ENCODE measurements at places on chromosomes 1 and 21.

- DNase-seq = no peak
These were observed 44.0 kb downstream of the MATN1 start for GRCh38 chr1:30679201-30679975.

GRCh38 chr1:183806125-183806524, 1.2 kb downstream of the RGL1 start:
- DNase-seq = no peak

DNA sequence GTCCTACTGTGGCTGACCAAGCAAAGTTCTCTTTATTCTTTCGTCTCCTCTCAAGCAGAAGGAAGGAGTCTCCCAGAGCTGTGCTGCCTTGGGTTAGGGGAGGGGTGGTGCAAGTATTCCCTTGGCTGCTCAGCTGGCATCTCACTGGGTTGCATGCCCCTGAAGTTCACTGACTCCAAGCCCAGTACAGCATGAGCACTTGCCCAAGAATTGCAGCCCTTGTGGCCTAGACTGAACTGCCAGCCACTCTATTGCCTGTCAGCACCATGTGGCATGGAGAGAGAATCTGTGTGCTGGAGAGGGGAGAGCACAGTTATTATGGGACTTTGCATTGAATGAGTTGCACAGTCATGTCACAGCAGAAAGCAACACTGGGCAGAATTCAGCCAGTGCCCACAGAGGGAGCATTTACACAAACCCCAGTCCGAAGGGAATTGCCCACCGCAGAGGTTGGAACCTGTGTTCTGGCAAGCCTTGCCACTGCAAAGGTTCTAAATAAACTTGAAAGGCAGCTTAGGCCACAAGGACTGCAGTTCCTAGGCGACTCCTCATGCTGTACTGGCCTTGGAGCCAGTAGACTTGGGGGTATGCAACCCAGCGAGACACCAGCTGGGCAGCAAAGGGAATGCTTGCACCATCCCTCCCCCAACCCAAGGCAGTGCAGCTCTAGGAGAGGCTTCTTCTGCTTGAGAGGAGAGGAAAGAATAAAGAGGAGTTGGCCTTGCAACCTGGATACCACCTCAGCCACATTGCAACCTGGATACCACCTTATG, 28.8 kb downstream of the DR1 start:
- no peak for DNase-seq

DNA sequence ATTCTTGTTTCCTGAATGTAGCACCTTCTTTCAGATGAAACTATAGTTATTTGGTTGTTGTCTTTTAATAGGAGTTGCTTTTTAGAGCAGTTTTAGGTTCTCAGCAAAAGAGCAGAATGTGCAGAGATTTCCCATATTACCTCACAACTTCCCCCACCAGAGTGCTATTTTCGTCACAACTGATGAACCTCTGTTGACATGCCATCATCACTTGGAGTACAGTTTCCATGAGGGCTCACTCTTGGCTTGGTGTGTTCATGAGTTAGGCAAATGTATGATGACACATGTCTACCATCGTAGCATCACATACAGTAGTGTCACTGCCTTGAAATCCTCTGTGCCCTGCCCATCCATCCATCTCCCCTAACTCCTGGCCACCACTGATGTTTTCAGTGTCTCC, 3.7 kb downstream of the IBA57 start:
- no peak for DNase-seq

GRCh38 chr1:54607821-54608565, 15.3 kb downstream of the FAM151A start:
- no peak for DNase-seq

DNA sequence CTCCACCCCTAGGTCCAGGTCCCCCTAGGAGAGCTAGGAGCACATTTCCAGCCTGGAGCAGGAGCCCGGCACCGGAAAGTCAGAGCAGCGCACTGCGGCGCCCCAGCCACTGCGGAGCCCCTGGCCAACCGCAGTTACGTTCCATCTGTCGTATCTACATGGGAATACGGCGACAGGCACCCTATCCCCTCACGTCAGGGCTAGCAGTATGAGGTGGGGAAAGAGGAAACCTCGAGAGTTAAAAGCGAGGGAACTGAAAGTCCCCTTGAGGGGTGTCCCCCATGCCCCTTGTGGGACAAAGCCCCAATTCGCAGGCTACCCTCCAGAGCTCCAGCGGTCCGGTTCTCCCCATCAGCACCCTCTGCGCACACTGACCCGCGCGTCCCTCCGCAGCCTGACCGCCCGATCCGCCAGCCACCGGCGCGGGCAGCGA, 995 bp downstream of the COLGALT2 start:
- DNase-seq = no peak

DNA sequence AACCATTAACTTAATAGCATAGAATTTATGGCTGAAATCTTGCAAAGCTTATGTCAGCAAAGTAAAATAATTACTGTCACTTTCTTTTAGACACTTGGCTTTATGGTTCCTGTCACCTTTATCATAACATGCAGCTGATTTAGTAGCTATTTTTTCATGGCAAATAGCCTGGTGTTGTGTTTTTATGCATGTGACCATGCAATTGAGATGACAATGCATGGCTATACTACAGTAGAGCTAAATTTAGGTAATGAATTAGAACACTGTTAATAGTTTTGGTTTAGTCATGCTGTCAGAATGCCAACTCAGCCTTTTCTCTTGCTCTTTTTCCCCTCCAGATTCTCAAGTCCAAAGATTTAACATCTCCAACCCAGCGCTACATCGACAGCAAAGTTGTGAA, 88.6 kb downstream of the TGFB2 start:
- no peak for DNase-seq

- no peak for DNase-seq
These were observed 123.7 kb downstream of the SMYD2 start for GRCh38 chr1:214404571-214405213.

- DNase-seq = no peak
These were observed 20.9 kb downstream of the DPH5 start for GRCh38 chr1:101004670-101005069.

DNA sequence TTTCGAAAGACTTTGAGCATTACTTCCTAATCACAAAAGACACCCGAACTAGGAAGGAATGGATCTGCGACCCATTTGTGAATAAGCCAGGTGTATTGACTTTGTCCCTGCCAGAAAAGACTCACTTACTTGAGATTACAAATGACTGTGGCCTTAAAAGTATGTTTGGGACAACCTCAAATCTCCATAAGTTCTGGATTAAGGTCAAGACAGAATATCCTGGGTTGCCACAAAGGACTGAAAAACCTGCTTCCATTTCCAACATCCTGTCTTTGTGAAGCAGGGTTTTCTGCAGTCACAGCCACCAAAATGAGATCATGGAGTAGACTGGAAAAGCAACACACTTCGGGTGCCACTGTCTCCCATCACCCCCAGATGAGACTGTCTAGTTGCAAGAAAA, 537.4 kb upstream of the ZRANB2 start:
- no peak for DNase-seq

DNA sequence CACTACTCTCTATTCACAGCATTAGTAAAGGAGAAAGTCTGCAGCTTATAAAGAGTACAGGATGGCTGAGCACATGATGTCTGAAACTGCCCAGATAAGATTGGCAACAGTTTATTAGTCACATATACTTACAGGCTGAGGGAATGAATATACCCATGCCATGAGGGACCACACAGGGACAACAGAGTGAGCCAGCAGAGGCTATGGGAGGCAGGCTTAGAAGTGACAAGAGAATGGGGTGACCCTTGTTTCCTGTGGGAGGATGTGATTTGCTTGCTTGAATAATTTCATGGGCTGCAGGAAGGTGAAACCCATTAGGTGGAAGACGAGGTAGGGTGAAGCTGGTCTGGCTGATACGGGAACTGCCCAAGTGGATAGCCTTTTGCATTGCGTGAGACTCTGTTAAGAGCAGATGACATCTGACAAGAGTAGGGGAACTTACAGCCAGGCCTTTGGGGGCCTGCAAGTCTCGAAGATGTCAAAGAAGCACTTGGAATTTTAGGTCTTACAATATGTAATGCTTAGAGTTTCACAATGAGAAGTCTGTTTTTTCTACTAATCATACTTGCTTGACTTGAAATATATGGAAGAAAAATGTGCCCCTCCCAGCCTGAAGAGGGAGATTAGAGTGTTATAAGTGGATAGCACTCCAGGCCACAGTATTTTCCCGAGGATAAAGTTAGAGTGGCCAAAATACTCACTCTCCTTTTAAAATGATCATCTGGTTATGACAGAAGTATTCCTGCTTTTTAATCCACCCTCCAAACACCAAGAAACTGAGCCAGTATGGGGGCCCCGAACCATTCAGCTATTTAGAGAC, 34.6 kb upstream of the TNFSF4 start:
- DNase-seq = no peak

DNA sequence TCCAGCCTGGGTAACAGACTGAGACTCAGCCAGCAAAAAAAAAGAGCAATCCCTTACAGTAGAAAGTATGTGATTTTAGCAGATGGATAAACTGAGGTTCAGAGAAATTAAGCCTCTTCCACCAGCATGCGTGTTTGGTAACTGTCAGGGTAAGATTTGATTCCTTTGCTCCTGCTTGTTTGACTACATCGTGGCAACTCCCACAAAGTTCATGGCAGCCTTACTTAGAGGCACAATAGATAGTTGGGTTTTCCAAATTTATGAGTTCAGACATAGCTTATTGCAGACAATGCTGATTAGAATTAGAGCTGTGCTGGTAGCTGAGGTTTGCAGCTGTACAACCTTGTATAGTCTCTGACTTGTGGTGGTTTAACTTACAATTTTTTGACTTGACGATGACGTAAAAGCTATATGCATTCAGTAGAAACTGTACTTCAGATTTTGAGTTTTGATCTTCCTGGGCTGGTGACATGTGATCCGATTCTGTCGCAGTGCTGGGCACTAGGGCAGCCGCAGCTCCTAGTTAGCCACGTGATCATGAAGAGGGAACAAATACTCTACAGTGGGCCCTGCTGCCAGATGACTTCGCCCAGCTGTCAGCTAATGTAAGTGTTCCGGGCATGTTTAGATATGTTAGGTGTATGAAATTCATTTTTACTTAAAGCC, 167.8 kb downstream of the DHRS3 start:
- DNase-seq = no peak

DNA sequence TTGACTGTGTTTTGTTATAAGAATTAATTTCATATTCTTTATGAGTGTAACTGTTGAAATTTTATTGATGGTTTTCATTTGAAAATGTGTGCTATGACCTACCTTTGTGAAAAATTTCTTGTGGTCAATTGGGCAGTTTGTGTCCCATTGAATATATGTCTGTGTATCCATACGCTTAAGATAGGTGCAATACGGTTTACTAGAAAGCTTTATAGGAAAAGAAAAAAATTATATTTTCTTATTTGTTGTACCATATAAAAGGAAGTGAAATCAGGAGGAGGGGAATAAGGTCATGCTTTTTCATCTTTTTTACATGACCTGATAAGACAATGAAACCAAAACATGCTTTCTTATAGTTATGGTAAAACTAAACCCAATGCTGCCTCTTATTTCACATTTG, 807.7 kb downstream of the USP25 start:
- no peak for DNase-seq

DNA sequence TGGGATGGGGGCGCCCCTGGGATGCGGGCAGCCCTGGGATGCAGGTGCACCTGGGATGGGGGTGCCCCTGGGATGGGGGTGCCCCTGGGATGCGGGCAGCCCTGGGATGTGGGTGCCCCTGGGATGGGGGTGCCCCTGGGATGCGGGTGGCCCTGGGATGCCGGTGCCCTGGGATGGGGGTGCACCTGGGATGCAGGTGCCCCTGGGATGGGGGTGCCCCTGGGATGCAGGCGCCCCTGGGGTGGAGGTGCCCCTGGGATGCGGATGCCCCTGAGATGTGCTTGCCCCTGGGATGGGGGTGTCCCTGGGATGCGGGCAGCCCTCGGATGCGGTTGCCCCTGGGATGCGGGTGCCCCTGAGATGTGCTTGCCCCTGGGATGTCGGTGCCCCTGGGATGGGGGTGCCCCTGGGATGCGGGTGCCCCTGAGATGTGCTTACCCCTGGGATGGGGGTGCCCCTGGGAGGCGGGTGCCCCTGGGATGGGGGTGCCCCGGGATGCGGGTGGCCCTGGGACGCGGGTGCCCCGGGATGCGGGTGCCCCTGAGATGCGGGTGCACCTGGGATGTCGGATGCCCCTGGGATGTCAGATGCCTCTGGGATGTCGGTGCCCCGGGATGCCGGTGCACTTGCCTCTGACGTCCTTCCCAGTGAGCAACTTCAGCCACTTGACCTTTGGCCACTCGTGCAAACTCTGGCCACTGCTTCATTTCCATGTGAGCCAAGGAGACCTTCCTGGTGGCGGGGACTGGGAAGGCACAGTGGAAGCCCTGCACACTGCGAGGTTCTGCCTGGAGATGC, 37.3 kb upstream of the SLC19A1 start:
- DNase-seq = no peak

GRCh38 chr1:23568608-23569383, 9.5 kb upstream of the ID3 start:
- no peak for DNase-seq

- DNase-seq = no peak
These were observed 175.7 kb downstream of the ST6GALNAC3 start for GRCh38 chr1:76250271-76250670.

- no peak for DNase-seq
These were observed 123.8 kb upstream of the IVNS1ABP start for GRCh38 chr1:185440877-185441276.

GRCh38 chr21:33767236-33767635, 124.9 kb downstream of the ITSN1 start:
- no peak for DNase-seq

- no peak for DNase-seq
These were observed 71.7 kb downstream of the JAK1 start for GRCh38 chr1:64894438-64895196.

GRCh38 chr1:119647734-119648619, at the start of gene ZNF697:
Gene ZNF697, minus strand, starts transcription at chr1:119648266. Its CDS starts 22,166 bp downstream, at chr1:119626100.
- no peak for DNase-seq

DNA sequence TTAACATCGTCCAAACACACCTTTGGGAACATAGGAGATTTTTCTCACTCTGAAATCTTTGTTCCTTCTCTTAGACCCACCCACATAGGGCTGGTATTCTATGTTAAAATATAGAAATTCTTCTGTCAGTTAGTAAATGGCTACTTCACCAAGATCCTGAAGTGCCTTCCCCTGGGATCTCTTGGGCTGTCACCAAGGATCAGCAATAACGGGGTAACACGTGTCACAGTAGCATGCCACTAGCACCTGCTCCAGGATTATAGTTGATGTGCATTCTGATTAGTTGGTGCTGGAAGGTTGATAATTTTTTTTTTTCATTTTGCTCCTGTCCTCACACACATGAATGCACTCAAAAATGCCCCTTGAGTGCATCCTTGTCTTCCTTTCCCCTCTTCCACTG, 298.7 kb downstream of the NTNG1 start:
- DNase-seq = no peak

- DNase-seq = peak; percentile 28
These were observed 54.7 kb upstream of the ABCG1 start for GRCh38 chr21:42164064-42164789.

DNA sequence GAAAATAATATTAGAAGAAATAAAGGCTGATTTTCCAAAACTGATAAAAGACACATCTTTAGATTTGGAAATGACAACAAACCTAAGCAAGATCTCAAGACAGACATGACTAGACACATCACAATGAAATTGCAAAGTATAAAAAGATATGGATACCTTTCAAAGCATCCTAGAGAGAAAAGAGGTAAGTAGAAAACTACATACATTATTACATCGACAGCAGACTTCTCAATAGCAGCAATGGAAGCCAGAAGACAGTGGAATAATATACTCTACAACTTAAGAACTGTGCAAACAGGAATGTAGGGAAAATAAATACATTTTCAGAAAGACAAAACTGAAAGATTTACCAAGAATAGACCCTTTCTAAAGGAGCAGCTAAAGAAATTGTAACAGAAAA, 50.2 kb downstream of the DENND1B start:
- DNase-seq = no peak

GRCh38 chr1:10033359-10033845, 644 bp downstream of the UBE4B start:
- DNase-seq = no peak

- no peak for DNase-seq
These were observed 25.8 kb downstream of the PRDM2 start for GRCh38 chr1:13725714-13726175.

All from stimulated activated CD8-positive, alpha-beta memory T cell treated with anti-CD3 and anti-CD28 coated beads, Interleukin-2, amount 100 ng/mL, for 1 hour (primary cell).